ENCODE measurements at places on chromosomes 3 and 15.

GRCh38 chr3:120864541-120864940 is 43.5 kb upstream of the STXBP5L start:
- no peak for DNase-seq

GRCh38 chr3:129441215-129441614 is 1.2 kb downstream of the IFT122 start:
- DNase-seq, result no peak

DNA sequence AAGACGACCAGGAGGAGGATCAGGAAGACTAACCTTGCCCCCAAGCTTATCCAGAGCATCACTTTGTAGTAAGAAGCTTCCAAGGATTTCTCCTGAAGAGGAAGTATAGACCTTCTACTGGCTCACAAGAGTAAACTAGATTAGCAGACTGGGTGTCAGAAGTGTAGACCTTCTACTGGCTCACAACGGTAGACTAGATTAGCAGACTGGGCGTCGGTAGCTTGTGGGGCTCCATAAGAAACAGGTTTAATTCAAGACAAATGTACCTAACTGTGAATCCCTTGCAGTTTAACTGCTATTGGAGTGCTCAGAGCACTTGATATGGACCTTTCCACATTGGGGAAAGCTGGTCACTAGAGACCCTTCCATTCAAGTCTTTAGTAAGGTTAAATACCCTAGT is 12.9 kb downstream of the FBXO40 start:
- DNase-seq, result no peak

GRCh38 chr3:144341471-144341870 is 369.8 kb downstream of the DIPK2A start:
- no peak for DNase-seq

GRCh38 chr3:172317984-172318383 is 130.3 kb downstream of the GHSR start:
- peak; percentile 11 for DNase-seq

DNA sequence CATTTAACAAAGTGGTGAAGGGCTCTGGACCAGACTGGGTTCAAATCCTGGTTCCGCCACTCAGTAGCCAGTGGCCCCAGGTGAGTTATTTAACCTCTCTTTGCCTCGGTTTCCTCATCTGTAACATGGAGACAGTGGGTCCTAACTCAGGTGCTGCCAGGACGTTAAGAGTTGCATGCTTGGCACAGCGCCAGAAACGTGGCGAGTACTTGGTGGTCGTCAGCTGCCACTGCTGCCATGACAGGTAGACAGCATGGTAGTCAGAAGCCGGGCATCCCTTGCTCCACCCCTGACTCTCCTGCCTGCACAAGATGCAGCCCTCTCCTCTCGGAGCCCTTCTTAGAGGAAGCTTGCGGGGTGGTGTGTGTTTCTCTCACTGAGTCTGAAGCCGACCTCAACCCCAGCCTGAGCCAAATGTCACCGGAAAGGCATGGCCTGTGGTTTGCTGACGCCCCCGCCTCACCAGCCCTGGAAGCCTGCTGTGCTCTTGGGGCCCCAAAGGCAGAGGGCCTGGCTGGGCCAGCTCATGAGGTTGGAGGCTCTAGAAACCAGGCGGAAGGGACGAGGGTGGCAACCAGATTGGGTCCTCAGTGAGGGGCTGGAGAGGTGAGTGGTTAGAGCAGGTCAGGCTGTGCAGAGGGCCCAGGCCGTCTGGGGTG is 160.8 kb upstream of the TLE3 start:
- peak; percentile 84 for DNase-seq

- DNase-seq, result no peak
These were observed 158.8 kb downstream of the SSR3 start for GRCh38 chr3:156395961-156396710.

GRCh38 chr15:48394970-48395369 is 63.7 kb downstream of the DUT start:
- DNase-seq, result no peak

DNA sequence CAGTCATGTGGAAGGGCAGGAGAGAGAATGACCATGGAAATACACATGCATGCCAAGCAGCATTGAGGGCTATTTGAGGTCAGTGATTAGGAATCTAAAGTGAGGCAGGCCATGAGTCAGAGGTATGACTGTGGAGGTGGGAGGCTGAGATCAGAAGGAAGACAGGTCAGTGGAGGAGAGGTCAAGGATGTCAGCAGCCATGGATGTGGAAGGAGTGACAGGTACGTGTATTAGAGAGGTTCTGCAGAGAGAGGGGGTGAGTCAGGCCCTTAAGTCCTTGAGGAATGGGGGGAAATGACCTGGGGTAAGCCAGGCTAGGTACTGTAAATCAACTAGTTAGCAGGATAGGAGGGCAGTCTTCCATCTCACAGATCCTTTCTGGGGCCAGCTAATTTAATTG is 166.6 kb downstream of the ANO10 start:
- no peak for DNase-seq

DNA sequence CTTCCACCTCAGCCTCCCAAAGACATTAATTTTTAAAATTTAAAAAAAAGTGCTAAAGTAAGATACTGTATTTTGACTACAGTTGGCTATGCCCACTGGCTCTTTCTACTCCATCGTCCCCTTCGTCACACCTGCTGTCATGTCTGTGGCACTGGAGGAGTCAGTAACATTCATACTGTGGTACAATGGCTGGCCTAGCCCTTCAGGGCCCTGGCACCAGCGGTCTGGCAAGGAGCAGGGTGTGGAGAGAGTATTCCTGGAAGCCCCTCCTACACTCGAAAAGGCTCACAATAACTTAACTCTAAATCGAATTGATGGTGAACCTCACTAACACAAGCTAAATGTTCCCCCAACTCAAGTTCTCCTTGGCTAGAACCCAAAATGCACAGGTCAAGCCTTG is 89.7 kb upstream of the RASGRF1 start:
- DNase-seq, result no peak

Data from GDM1 (cell line).